ENCODE measurements at places on chromosomes 11 and 22.

DNA sequence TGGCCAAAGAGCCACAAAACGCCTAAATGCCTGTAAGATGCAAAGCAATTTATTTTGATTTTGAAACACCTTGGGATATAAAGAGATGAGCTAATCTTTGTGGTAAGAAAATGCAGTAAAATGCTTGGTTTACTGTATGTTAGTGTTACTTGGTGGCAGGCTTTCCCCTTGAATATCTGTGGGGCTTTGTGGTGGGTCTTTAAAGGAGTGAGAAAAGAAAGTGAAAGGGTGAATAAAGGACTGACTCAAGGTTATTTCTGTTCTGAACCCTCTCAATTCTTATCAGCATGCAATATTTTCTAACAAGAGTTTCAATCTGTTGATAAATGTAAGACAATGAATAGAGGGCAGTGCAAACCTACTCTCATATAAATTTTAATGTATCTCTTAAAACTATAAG is 1555.9 kb upstream of the RAG2 start:
- no peak for DNase-seq

- peak; percentile 51 for DNase-seq
Observed at GRCh38 chr22:40237241-40237640, 59.5 kb downstream of the TNRC6B start.

- no peak for DNase-seq
Observed at GRCh38 chr11:93169950-93170561, 27.7 kb downstream of the SLC36A4 start.

DNA sequence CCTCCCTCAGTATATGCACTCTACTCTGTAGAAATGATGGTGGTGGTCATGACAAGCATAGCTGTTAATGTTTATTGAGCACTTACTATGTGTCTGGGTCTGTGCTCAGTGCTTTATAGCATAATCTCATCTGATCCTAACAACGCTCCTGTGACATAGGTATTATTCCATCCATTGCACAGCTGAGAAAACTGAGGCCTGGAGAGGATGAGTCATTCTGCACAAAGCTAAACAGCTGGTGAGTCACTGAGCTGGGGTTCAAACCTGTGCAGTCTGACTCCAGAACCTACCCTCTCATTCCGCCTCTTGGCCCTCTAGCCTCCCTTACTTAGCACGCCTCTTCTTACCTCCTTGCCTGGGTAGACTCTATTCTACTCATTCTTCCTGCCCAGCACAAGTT is 41.7 kb downstream of the PRDM11 start:
- no peak for DNase-seq

- no peak for DNase-seq
Observed at GRCh38 chr11:121300972-121301699, 8.6 kb downstream of the SC5D start.

DNA sequence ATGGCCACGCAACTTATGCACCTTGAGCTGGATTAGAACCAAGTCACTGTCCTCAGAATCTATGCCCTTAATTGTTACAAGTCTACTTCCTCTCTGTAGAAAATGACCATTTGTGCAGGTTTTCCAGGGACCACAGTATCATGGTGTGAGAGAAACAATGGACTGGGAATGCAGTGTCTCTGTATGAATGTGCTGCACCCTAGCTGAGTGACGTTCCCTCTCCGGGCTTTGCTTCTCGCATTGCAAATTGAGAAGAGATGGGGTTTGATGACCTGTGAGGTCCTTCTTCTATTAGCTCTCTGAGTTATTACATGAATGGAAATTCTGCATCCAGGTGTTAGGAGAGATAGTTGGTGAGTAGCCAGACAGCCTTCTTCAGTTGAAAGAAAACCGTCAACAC is 1052.3 kb downstream of the NTM start:
- DNase-seq = no peak

DNA sequence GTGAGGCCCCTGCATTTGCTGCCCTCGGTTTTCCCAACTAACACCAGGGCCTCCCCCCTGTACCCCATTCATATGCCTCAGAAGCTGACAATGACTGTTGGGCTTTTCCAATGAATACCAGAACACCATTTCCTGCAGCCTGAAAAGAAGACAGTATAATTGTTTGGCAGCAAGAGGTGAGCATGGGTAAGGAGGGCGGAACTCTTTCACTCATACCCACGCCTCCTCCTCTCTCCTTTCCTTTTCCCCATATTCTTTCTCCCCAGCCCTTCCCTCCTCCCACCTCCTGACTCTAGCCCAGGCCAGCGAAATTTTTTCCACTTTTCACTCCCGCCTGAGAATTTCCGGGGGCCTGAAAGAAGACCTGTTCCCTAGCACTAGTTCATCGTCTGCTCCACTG is 58.0 kb upstream of the CHST1 start:
- no peak for DNase-seq

DNA sequence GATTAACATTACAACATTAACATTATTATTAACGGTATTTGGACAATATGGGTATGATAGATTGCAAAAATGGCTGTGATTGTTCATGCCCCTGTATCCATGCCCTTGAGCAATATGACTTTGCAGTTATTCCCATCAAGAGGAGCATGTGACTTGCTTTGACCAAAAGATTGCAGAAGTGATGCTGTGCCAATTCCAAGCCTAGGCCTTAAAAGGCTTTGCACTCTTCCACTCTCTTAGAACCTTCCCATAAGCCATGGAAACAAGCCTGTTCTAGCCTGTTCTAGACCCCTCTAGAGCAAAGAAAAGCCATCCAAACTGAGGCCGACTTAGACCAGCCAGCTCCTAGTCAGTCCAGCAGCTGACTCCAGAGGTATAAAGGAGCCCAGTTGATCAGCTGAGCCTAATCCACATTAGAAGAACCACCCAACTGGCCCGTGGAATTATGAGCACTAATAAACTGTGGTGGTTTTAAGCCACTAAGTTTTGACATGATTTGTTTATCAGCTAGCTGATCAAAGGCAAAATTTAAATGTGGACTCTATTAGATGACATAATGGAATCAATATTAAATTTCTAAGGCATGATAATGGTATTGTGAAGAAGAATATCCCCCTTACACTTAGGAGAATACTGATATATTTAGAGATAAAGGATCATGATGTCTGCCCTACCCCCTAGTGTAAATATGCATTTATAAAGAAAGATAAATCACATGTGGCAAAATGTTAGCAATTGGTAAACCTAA is 28.6 kb downstream of the RAB30 start:
- DNase-seq = no peak

GRCh38 chr11:47020793-47021526 is 84.4 kb downstream of the CSTPP1 start:
- no peak for DNase-seq

- no peak for DNase-seq
Observed at GRCh38 chr22:38402204-38402603, 52.8 kb downstream of the KCNJ4 start.

DNA sequence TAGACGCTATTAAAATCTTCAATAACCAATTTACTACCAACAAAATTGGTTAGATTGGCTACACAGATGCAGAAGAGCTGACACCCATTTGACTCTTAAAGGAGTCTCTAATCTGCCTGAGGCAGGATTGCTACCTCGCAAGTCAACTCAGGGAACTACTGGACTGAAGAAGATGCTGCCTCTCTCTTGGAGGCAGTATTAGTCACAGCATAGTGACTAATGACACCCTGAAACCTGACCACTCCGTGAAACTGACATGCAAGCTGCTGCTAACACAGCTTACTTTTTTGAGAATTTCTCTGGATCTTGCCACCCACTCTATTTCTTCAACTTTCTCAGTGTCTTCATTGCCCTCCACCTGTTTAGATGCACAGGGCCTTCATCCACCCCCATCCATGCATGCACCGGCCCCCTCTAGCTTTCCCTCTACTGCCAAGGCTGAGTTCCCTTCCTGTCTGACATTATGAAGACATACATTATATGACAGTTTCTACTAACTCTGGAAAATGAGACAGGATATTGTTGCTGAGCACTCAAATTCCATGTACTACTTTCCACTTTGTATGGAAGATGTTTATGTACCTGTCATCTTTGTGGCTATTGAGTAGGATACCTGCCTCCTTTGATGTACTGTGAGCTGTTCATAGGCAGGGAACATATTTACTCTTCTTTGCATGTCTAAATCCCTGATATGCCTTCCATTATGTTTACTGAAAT is 183.2 kb downstream of the MSANTD4 start:
- DNase-seq = no peak

- DNase-seq = no peak
Observed at GRCh38 chr22:44623771-44624510, 78.1 kb upstream of the PRR5 start.

GRCh38 chr11:57325735-57326048 is 940 bp upstream of the TNKS1BP1 start:
- no peak for DNase-seq

DNA sequence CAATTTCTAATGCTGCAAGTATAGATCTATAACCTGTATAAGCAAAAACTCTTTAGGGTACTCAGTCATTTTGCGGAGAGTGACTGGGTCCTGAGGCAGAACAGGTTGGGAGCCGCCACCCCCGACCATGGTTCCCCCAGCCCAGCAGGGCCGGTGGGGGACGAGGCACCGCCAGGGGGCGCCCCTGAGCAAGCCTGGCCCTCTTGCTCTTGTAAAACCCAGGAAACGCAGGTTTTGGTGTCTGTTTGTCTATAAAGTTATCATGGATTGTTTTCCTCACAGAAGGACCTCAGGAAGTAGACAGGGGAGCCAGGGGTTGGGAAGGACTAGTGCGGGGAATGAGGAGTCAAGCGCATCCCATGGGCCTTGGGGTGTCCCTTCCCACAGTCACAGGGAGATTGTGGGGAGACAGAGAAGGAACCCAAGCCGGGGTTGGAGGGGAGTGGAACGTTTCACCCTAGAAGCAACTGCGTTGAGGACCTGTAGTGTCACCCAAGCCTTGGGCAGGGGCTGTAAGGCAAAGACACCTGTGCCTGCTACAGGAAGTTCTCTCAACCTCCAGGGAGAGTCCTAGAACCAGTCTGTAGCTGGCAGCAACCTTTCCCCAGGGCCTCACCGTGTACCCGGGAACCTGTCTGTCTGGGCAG is 26.4 kb downstream of the KCTD17 start:
- DNase-seq = peak; percentile 93

DNA sequence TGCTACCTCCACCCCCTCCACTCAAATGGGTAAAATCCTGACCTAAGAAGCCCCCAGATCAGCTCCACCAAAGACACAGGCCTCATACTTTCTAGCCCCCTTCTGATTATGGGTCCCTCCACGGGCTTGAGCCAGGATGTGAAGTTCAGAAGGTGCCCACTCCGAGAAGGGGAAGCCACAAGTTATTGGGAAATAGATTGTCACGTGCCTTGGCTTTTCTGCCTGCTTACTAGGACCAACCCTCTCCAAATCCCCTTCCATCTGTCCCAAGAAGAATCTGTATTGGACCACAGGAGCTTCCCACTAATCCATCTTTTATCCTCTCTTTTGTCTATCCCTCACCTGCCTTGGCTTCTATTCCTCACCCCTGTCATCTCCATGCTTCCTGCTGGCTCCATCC is 3.0 kb upstream of the NRGN start:
- DNase-seq = no peak

GRCh38 chr11:26930518-26931247 is 63.2 kb upstream of the FIBIN start:
- DNase-seq = no peak

- no peak for DNase-seq
Observed at GRCh38 chr11:10322401-10322800, 17.5 kb downstream of the ADM start.

DNA sequence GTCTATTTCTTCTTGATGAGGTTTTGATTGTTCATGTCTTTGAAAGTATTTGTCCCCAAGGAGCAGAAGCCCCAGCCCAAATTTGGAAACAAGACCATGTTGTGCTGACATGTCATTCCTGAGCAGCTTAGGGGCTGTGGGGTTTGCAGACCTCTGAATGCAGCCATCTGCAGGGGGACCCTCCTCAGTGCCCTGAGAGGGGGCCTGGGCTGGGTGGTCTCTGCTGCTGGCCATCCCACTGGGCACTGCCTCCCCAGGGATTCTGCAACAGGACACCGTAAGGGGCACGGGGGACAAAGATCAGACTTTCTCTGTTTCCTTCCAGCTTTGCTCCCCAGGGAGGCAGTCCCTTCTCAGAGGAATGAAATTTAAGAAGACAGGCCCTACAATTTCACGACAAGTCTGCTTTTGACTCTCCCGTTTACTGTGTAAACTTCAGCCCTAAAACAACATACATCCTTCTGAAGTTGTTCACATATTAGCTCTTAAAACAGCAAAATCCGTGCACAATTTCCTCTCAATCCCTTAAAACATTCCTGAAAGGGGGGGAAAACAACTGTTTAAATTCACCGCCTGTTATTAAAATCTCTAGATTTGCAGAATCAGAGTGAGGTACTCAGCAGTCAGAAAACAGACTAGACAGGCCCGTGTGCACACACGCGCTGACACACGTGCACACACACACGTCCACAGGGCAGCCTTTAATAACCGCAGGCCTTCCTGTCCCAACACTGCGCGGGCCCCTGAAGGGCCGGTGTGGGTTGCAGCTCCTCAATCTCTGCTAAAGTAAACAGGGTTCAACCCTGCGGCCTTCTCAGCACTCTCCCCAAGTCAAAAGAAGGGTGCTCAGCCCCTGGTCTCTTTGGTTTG is 109.8 kb downstream of the KCNQ1 start:
- no peak for DNase-seq

DNA sequence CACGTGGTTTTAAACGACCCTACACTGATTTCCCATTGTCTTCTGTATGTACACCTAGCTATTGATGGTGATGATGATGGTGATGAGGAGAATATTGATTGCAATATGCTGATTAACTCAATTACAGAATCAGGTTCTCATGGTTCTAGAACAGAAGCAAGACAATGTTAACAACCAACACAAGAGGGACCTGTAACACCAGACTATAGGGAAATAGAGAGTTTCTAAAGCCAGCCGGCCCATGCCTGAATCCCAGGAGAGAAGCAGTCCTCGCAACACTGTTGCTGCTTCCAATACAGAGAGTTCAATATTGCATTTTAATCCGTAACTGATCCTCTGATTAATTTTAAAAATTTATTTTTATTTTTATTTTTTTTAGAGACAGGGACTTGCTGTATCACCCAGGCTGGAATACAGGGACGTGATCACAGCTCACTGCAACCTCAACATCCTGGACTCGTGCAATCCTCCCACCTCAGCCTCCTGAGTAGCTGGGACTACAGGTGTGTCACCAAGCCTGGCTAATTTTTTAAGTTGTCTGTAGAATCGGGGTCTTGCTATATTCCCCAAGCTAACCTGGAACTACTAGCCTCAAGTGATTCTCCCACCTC is 22.2 kb upstream of the UBASH3B start:
- DNase-seq = peak; percentile 68

- no peak for DNase-seq
Observed at GRCh38 chr22:36081023-36081431, 52.4 kb upstream of the RBFOX2 start.

All from GM13976 (cell line).